ENCODE measurements at places on chromosomes 1 and 21.

- no peak for DNase-seq
Observed at GRCh38 chr21:37184784-37185593, 82.1 kb downstream of the VPS26C start.

GRCh38 chr1:119253366-119253765, 112.9 kb upstream of the WARS2 start:
- DNase-seq = no peak

GRCh38 chr1:165075725-165076370, 280.7 kb downstream of the LMX1A start:
- DNase-seq = no peak

- DNase-seq = no peak
Observed at GRCh38 chr1:6157132-6157527, 23.0 kb downstream of the CHD5 start.

GRCh38 chr1:161260376-161261260, 2.1 kb downstream of the PCP4L1 start:
- DNase-seq = no peak

DNA sequence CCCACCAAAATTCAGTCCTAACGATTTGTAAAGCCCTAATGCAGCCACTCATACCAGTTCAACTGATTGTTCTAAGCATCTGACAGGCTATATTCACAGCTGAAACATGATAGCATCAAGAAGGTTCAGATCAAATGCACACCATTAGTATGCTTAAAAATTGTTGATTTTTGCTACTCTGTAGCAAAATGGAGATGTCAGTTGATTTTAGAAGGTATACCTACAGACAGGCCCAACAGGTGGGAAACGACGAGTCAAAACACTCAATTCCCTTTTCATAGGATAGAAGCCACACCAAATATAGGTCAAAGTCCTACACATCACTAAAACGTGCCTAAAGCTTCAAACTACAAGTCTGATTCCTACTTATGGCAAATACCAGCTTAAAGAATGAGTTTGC, 6.7 kb downstream of the SFPQ start:
- no peak for DNase-seq
